ENCODE measurements at places on chromosomes 2 and 18.

DNA sequence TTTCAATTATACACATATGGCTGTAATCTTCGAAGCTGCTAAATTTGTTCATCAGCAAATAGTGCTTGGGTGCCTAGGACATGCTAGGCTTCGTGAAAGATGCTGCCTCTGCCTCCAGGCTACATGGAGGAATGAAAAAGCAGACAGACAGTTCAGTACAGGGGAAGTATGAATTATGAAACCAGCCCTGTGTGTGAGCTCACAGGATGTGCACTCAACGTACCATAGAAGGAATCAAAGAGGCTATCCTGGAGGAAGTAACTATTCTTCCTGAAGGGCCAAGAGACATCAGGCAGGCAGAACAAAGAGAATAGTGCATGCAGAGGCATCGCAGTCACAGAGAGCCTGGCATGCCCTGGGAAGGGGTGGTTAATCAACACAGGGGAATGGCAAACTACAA, 61.4 kb downstream of the DYM start:
- DNase-seq = no peak

DNA sequence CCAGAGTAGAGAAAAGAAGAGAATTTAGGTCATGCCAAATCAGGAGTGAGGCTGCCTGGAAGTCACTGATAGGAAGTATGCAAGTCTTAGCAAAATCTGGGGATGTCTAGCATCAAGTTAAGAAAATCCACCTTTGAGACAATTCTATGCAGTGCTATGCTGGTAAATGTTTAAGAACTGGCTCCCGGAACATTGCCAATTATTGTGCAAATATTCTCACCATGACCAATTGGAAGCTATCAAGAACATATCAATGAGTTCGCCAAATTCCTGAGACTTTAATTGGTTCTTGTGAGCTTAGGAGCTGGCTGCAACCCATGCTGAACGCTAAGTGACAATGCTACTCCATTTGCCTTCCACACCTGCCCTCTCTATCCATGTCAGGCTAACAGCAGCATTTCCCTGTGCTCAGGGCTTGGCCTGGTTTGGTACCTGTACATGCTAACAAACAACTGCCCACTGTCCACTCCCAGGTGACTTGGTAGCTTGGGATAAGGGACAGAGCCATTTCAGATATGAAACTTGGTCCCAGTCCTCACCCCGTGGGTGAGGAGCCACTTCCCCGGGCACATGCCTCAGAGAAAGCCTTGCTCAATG, 172.9 kb upstream of the KLHL29 start:
- no peak for DNase-seq

DNA sequence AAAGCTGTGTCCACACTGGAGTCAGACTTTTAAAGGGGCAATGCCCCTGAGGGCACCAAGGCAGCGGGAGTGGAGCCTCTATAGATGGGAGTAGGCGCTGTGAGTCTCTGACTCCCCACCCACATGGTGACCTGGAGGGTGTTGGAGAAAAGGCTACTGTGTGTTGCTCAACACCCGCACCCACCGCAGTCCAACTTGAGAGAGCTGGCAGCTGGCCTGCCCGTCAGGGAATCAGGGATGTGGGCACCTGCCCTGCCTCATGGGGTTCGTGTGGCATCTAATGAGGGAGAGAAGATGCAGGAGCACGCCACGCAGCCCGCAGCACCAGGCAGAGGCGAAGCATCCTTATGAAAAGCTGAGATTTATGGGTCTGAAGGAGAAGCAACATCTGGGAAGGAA, 84.2 kb downstream of the KLHL29 start:
- no peak for DNase-seq

DNA sequence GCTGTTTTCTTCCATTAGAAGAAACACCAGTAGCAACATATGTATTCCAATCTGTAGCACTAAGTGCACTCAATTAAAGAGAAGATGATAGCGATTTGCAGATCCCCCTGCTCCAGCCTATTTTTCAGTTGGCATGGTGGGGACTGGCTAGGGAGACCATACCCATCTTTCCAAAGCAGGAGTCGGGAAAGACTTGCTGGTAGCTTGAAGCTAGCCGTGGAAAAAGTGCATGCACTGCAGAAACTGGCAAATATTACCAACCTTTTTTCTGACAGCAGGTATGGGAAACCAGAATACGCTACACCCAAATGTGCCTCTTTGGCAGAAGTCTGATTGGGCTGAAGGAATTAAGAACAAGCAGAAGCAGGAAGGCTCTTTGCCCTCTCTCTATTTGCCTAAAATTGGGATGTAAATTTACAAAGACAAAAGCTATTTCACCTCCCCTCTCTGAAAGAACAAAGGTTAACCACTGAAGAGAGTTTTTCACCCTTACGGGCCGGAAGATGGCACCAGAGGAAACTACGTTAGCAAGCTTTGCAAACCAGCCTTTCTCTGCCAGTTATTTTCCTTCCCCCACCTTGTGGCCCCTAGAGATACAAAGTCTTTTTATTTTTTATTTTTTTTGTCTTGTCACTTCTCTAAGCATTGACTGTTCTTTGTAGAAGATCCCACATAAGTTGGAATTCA, 273.1 kb downstream of the DLGAP1 start:
- no peak for DNase-seq

DNA sequence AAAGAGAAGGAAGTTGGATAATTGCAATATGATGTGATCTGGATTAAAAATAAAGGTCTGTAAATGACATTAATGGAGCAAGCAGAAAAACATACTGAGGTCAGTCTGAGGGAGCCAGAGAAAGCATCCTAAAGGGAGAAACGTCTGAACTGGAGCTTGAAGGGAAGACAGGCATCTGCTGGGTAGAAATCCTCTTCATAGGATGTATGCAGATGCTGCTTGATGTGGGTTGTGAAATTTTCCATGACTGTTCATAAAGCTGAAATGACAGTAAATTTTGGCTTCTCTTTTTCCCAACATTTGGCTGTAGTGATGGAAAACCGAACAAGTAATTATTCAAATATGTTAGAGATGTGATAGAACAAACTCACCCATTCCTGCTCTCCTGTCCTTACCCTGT, 287.6 kb downstream of the CAMKMT start:
- DNase-seq = no peak

DNA sequence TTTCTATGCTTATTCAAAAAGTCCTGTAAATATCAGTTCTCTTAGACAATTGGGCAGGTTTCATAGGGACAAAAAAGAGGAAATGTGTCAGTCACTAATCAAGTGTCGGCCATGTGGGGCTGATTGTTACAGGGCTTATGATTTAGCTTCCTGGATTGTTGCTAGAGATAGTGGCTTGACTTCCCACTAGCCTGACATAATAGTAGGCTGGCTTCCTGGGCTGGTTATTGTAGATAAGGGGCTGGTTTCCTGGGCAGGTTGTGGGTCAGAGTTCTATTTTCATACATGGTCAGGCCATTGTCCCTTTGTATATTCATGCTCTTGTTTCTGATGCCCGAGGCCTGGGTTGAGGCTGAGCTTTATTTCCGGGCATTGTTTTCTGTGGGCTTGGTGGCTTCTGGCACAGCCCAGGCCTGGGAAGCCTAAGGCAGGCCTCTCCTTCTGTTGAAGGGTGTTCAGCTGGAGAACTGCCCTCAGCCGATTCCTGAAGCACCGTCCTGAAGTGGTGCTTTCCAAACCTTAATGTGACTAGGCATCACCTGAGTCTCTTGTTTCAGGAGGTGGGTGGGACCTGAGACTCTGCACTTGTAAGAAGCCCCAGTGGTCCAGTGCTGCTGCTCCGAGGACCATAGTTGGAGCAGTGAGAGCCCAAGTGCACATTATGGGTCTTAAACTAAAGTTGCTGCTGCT, 37.0 kb downstream of the CD8B2 start:
- DNase-seq = no peak
